ENCODE measurements at places on chromosomes 3 and 15.

DNA sequence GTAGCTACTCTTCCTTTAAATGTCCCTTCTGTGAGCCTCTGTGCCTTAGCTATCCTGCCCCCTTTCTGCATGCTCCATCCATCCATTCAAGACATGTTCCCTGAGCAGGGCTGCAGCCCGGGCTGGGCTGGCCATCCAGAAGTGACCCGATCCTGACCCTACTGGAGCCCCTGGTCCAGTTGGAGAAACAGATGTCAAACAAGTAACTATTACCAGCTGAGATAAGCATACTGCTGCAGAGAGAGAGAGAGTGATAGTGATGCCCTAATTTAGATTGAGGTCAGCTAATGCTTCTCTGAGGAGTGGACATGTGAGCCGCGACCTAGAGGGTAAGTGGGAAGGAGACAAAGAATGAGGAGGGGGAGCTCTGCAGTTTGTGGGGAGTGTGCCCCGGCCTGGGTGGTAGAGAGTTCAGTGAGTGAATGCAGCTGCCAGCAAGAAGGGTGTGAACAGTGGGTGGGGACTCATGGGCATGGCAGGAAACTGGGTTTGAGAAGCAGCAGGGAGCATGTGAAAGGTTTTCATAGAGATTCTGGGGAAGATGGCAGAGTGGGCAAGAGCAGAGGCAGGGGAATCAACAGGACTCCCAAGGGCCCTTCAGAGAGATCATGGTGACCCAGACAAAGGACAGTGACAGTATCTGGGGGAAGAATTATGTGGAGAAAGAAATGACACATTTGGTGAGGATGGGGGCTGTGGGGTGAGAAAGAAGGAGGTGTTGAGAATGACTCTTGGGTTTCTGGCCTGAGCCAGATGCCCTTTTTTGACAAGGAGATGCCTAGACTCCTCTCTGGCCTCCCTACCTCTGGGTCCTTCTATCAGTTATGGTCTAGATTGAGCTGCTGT lies 44.9 kb downstream of the CHCHD6 start:
- no peak for DNase-seq

DNA sequence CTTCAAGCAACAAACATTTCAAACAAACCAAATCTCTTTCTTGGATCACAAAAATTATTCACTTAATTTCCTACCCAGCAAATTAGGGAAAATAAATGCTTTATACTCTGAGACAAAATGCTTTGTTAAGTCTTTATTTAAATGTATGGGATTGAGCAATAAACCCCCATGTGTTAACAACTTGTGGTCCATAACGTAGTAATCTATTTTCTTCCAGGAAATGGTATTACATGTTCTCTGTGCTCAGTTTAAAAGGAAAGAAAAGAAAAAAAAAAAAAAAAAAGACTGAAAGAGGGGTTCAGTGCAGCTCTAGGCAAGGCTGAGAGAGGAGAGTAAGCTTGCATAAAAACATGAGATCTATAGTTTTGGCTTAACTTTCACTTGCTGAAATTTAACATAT lies 102.3 kb downstream of the PIK3CB start:
- no peak for DNase-seq

DNA sequence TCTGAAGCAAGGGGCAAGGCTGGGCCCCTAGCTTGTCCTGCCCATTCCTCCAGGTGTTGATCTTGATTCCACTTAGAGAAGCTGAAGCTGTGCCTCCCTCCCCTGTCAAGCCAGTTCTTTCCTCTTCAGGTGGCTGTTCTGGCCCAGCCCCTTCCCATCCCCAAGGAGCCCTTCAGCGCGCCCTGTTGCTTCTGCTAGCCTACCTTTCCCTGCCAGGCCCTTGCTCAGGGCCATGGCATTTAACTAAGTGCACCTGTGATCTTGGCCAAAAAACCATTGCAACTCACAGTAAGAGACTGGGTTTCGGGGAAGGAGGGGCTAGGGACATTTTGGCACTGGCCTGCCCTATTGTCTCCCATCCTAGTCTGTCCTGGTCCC lies 1.9 kb upstream of the WDR6 start:
- DNase-seq = no peak

- no peak for DNase-seq
Observed at GRCh38 chr3:27633224-27633545, 88.9 kb downstream of the EOMES start.

GRCh38 chr3:71260782-71261181 lies 322.7 kb downstream of the FOXP1 start:
- no peak for DNase-seq

Measured in activated CD4-positive, alpha-beta T cell treated with anti-CD3 and anti-CD28 coated beads for 4 hours (primary cell).